Activated CD4-positive, alpha-beta T cell treated with anti-CD3 and anti-CD28 coated beads, Interleukin-10, Interleukin-2, amounts not matched to agents 100 ng/mL and 50 ng/mL, durations not matched to agents 16 hours and 8 hours (primary cell): ENCODE measurements at places on chromosomes 2 and 18.

DNA sequence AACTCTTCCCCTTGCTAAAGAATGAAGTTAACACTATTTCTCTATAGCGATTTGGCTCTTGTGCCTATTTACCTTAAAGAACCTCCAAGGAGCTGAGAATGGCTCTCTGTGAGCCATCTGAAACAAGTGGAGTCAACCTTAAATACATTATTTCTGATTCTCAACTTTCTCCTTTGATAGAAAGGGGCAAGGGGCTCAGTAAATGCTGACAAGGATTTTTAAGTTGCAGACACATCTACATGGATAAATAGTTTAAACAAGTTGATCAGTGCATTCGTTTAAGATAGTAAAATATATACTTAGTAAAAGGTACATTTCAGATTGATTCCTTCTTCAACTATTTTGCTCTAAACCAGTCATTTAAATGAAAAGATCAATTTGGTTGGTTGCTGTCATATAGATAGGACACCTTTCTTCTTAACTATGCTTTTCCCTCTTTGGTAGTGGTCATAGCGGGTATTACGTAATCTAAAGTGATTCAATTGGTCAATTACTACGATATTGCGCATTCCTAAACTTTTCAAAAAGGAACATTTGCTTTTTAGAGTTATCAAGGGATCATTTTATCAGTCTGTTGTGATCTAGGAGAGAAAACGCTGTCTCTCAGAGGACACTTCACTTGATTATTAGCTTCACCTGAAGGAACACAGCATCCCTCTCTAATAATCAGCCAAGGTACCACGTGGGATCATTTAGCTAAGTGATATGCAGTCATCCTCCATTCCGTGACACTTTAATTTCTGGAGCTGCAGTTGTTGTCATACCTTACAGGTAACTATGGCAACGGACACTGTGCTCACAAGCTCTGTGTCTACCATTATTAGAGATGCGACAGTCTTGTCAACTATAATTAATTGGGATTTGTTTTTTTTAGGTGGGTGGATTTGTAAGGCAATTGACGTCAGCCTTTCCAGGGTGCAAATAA is 50.9 kb upstream of the KCNE4 start:
- no peak for DNase-seq

- no peak for DNase-seq
These were observed 7.0 kb downstream of the SPEG start for GRCh38 chr2:219441451-219442255.

DNA sequence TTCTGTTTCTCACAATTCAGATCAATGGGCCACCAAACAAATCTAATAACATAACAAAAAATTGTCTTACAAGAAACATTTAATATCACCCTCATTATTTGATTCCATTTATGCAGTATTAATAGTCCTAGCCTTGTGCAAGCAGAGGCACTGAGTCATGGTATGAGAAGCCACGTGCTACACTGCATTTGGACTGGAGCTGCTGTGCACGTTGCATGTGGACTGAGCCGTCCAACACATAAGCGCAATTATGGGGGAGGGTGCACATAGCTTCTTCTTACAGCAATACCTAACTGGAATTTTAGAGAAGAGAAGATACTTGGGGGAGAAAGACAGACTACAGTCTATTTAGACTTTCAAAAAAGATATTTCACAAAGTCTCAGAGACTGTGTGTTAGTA is 329.6 kb upstream of the ID2 start:
- no peak for DNase-seq

GRCh38 chr2:84972932-84973331 is 2.0 kb downstream of the KCMF1 start:
- DNase-seq, result no peak

GRCh38 chr18:1103537-1103936 is 198.9 kb downstream of the ADCYAP1 start:
- DNase-seq, result no peak

GRCh38 chr2:67516362-67516761 is 119.2 kb downstream of the ETAA1 start:
- no peak for DNase-seq

DNA sequence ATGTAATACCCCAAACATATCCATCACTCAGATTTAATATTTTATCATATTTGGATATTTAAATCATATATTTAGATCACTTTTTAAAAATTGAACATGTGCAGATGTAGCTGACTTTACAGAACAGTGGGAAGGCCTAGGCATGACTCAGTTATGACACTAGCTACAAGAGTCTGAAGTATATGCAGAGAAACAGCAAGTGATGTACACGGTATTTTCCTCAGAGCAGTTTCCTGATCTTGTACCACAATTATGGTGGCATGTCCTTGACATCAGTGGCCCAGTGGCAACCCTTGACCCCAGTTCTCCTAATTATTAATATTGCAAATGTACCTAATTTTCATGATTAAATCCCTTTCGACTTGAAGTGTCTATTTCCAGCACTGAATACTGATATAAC is 28.2 kb downstream of the CDKL4 start:
- peak; percentile 57 for DNase-seq

GRCh38 chr18:9736286-9736835 is 28.3 kb downstream of the RAB31 start:
- DNase-seq, result no peak

DNA sequence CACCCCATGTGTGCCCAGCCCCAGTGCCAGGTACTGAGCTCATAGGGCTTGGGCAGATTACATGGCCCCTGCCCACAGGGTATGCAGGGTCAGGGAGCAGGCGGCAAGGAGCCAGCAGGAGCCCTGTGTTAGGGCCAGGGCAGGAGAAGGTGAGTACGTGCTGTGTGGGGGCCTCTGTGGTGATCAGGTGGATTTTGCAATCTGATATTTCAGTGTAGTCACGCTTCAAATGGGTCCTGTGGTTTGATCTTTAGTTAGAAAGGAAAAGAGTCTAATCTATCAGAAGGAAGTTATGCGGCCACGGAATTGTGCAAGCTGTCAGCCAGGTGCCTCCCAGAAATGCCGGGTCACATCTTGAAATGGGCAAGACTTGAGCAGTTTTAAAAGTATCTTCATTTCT is 13.9 kb downstream of the UBE2F start:
- DNase-seq, result no peak

DNA sequence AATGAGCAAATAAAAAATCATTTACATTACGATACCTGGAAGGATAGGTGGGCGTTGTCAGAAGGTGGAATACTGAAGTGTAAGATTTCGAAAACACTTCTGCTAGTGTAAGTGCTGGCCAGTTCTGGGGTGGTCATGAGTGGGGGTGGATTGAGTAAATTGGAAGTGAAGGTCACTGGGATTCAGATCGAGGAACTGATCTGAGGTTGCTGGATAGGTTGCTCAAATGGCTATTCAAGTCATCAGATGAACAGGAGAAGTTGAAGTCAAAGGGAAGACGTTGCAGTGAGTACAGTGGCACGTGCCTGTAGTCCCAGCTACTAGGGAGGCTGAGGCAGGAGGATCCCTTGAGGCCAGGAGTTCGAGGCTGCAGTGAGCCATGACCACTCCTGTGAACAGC is 95.7 kb downstream of the MALT1 start:
- DNase-seq, result no peak

- no peak for DNase-seq
These were observed 77.5 kb upstream of the NFATC1 start for GRCh38 chr18:79318142-79318673.

- peak; percentile 46 for DNase-seq
These were observed 56.9 kb downstream of the COL4A4 start for GRCh38 chr2:227106845-227107759.

- no peak for DNase-seq
These were observed 33.4 kb upstream of the TMEM131 start for GRCh38 chr2:98028931-98029717.

- no peak for DNase-seq
These were observed 132.8 kb downstream of the L3MBTL4 start for GRCh38 chr18:6281874-6282273.

- DNase-seq, result no peak
These were observed 73.8 kb upstream of the B3GNT7 start for GRCh38 chr2:231321556-231322334.

DNA sequence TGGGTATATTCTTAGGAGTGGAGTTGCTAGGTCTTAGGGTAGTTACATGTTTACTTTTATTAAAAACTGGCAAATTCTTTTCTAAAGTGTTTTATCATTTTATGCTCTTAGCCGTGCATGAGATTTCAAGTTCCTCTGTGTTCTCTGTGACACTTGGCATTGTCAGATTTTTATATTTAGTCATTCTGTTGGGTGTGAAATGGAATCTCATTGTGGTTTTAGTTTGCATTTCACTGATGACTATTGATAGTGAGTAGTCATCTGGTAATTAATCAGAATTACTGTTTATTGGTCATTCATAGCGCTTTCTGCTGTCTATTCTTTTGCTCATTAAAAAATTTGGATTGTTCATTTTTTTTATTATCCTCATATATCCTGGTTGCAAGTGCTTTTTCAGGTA is 34.1 kb downstream of the RAB3GAP1 start:
- DNase-seq, result peak; percentile 9

DNA sequence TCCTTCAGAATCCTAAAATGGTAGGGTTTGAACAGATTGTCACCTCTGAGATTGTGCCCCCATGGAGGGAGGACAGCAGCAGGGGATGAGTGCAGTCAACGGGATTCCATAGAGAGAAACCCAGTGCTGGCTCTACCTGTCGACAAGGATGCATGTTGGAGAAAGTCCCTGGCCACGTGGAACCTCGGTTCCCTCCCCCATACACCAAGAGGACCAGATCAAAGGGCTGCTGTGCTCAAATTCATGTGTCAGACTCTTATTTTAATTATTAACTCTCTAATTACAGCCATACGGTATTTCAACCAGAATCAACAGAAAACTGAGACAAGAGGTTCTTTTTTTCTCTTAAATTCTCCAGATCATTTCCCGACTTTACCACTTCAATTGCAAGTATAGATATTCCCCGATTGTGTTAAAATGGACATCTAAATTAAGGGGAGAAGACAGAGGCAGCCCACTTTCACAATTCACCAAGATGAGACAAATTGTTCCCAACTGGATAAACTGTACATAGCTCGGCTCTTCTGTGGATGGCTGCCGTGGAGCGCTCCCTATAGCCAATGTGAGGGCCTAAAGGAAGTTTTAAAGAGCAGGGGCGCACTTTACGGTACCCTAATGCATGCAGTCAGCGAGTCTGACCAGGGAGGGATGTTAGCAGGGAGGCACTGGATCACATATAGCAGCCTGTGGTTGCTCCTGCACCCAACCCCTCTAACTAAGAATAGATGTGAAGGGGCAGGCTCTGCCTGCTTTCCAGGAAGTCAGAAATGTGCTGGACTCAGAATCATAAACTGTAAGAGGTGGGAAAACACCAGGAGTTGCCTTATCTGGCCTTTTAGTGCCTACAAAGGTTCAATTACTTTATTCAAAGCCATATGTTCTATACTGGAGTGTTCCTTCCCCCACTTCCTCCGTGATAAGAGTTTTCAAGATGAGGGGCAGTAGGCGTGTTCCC is 123.1 kb downstream of the CACNB4 start:
- no peak for DNase-seq

DNA sequence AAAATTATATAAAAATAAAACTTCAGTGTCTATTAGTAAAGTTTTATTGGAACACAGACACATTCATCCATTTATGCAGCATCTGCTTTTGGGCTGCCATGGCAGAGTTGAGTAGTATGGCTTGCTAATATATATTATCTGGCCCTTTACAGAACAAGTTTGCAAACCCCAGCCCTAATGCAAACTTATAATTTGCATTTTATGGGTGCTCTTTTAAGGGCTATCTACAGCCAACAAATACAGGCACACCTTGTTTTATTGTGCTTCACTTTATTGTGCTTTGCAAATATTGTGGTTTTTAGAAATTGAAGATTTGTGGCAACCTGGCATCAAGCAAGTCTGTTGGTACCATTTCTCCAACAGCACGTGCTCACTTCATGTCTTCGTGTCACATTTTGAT is 35.2 kb upstream of the DLX2 start:
- DNase-seq, result no peak

DNA sequence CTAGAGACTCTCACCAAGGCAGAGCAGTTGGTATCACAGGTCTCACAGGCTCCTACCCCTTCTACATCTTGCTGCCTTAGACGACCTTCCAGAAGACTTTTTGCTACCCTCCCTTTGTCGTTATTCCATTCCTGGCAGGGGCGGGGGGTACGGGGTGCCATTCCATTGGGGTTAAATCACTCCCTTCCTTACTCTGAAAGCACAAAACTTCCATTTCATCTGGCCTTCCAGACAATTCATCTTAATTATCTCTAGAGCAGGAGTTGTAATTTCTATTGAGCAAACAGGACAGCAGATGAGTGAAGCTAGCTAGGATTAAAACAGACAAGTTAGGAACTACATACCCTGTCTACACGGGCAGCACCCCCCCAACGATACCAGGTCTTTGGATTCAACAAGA is 276.2 kb upstream of the TANK start:
- no peak for DNase-seq

DNA sequence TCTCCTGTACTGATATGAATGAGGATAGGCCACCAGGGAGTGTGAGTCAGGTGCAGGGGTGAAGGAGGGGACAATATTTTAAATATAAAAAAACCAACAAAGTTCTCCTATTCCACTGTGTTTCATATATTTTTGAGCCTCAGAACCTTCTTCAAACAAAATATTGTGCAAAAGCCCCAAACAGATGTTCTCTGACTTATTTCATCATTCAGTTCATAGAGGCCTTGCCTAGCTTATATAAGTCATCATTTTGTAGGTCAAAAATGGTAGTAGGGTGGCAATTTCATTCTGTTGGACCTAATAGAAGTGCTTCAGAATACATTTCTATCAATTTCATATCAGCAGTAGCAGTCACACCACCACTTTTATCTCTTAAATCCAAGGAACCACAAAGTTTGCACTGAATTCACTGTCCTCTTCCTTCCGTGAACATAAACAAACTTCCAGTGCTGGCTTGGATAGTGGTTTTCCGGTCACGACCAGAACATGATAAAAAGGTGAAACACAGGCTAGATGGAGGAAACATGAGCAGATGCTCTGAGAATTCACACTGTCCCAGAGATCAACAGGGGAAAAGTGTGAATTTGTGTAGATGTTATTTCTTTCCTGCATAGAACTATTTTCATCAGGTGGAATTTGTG is 99.1 kb downstream of the EN1 start:
- DNase-seq, result no peak

- DNase-seq, result no peak
These were observed 214.4 kb downstream of the ZNF385B start for GRCh38 chr2:179646862-179647587.

GRCh38 chr2:10269291-10269690 is 33.4 kb upstream of the HPCAL1 start:
- no peak for DNase-seq

DNA sequence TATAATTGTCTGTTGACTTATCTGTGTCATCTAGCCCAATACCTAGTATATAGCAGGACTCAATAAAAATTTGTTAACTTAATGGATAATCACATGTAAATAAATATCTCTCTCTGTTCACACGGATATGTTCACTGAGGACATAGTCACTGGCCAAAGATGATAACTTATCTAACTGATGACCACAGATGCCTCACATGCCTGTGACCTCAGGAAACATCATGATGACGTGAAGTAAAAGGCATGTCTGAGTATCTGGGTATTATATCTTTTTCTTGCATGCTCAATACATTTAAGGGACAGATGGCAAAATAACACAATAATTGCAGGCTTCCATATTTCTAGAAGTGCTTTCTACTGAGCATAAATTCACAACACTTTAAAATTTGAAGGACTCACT is 41.4 kb upstream of the PARD3B start:
- no peak for DNase-seq
